ENCODE measurements at places on chromosomes 6 and 20.

DNA sequence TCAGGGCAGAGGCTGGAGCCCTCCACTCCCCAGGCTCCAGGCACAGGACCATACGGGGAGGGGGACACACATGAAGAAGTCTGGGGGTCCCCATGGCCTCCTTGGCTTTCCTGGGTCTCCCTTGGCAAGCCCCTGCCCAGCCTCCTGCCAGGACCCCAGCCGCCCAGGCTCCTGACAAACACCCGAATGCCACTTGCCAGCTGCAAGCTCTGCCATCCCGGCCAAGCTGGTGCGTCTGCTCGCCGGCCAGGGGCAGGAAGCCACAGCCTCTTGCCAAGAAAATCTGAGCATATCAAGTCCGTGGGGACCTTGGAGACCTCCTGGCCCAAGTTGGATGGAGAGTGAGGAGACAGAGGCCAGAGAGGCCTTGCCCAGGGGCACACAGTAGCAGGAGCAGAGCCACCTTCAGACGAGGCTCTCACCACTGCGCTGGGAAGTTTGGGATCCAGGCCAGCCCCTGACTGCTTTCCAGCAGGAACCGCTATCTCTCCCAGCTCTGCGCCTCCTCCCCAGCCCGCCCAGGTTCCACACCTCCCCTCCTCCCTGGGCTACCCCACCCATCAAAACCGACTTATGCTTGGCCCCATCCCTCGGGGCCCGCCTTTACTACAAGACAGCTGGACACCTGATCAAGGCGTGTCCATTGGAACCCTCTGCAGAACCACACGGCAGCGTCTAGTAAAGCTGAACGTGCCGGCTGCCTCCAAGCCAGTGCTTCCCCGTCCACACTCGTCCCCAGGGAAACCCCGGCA lies 80.2 kb downstream of the GRM4 start:
- no peak for DNase-seq

- DNase-seq = no peak
Observed at GRCh38 chr6:55512904-55513303, 66.1 kb downstream of the HMGCLL1 start.

DNA sequence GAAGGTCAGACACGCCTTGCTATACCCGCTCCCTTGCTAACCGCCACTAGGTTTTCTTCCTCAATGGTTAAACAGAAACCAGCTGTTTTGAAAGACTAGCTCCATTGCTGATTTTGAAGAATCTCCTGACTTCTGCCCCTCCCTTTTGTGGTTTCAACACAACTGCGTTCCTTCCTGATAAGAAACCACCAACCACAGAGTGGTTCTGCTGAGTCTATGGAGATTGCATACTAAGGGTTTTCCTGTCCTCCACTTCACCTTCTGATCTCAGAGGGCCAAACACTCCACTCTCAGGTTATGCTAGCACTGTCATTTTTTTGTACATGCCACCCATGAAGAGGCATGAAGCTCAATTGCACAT lies 207.9 kb downstream of the MYLK4 start:
- DNase-seq = no peak

DNA sequence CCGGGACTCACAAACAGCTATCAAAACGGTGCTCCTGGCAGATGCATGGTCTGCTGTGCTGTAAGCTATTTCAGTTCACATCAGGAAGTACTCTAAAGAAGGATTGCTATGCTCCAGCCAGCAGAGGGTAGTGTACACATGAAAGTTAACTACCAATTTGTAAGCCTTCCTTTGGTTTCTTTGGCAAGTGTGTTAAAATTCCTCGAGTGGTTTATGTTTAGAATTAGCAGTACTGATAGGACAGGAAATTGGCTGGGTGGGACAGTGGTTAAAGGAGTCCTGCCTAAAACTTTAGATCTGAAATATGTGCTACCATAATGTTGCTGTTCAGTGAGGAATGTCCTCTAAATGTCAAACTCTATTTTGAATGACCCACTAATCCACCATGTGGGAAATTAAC lies 47.4 kb downstream of the TRMT11 start:
- DNase-seq = no peak

DNA sequence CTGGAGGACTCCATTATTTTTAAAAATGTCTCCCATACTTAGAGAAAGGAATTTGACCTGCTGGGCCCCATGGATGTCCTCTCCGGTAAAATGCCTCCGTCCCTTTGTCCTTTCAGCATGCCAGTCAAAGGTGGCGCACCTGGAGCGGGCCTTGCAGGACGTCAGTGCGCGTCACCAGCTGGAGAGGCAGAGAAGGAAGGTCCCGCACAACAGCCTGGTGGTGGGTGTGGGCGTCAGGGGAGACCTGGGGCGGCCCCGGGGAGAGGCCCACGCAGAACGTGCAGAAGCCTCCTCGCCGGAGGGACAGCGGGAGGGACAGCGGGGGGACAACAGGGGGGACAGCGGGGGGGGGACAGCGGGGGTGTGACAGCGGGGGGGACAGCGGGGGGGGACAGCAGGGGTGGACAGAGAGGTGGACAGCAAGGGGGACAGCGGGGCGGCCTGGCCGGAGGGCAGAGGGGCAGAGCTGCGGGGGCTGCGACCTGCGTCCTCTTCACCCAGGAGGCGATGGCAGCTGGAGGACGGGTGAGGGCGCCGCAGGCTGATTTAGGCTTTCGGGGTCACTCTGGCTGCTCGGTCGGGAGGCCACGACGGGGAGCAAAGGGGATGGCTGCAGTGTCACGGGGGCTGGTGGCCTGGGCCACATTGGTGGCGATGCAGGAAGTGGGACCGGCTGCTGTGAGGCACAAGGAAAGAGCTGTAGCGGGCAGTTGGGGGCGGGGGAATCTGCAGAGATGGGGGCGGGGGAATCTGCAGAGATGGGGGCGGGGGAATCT lies 859 bp upstream of the KIF25 start:
- no peak for DNase-seq

- DNase-seq = no peak
Observed at GRCh38 chr20:9968015-9968414, 66.8 kb upstream of the ANKEF1 start.

GRCh38 chr6:119781365-119781764 lies 431.8 kb upstream of the MAN1A1 start:
- no peak for DNase-seq

- DNase-seq = no peak
Observed at GRCh38 chr6:126672649-126673048, 332.7 kb downstream of the CENPW start.

GRCh38 chr6:30598912-30599624 lies 18.0 kb downstream of the PPP1R10 start:
- no peak for DNase-seq

DNA sequence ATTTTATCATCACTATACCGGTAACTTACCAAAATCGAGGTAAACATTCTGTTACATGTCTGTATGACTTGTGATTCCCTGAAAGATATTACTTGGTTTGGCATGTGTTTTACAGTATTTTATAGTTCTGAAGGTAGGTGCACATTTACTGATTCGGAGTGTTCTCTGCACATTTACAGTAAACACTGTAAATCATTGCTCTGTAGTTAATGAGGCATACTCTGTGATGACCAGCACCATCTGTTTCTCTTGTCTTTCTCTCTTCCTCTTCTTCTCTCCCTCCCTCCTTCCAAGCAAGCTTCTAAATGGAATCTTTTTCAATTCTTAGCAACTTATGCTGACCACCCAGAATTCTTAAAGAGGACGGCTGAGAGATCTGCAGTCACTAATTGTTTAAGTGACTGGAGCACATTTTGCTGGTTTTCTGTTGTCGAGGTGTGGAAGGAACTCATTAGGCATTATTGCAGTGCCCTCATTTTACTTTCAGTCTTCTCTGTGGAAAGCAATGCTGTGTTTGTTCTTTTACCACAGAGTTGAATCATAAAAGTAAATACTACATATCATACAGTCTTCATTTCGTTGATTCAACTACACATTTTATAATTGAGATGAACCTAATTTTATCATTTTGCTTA lies 126.5 kb downstream of the UTRN start:
- DNase-seq = no peak
